Effector memory CD8-positive, alpha-beta T cell (primary cell): ENCODE measurements at places on chromosomes 3 and 15.
A peak's percentile ranks its signal among the peaks of the same experiment; 100 is the strongest.

DNA sequence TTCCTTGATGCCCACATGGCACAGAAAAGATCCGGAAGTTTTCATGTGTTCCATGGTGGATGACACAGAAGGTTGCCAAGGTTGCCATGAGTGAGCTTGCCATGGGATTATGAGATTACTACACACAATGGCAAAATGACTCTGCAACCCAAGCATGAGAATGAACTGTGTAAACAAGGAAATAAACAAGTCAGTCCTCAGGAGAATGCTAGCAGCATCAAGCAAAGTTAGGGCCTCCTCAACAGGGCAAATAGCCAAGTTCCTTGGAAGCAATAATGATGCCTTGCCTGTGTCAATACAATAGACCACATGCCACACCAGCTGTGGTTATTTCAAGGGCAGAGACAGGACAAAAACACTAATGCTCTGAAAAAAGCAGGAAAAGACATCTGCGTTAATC is 41.8 kb downstream of the AQR start:
- DNase-seq: no peak

DNA sequence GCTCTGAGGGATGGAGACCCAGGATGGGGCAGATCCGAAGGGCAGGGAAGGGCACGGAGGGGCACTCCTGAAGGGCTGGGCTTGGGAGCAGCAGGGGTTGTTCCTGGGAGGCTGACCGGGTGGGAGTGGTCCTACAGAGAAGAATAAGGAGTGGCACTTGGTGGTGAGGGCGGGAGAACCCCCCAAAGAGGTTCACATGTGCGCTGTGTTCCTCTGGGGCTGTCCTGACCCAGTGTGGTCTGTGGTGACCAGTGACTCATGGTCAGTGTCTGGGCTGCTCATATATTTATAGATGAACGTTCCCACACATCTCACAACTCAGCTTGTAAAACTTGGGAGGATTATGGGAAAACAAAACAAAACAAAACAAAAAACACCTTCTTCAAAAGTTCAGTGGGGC is 10.0 kb downstream of the TRPM1 start:
- DNase-seq: no peak

- DNase-seq: peak; percentile 31
Measured at GRCh38 chr3:120147072-120147871, 53.0 kb upstream of the GSK3B start.

- no peak for DNase-seq
Measured at GRCh38 chr3:23923786-23924185, 6.9 kb downstream of the RPL15 start.

GRCh38 chr3:47910777-47911440 is 105.3 kb downstream of the MAP4 start:
- no peak for DNase-seq

DNA sequence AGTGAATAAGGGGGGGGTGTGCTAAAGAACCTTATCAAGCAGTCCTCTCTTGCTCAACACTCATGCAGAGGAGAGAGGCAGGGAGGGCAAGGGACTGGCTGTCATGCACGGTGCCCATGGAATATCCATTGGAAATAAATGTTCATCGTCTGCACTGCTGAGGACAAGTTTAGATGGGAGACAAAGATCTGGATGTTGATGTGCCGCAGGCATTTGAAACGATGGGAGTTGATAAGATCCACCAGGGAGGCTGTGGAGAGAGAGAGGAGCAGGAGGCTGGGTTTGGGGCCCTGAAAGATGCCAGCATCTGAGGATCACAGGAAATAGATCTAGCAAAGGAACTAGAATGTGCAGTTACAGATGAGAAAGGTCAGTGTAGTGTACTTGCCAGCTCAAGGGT is 76.2 kb downstream of the CEP63 start:
- no peak for DNase-seq

- no peak for DNase-seq
Measured at GRCh38 chr3:24136624-24137310, 191.7 kb downstream of the NR1D2 start.
